ENCODE measurements at places on chromosomes 3 and 15.
A peak's percentile ranks its signal among the peaks of the same experiment; 100 is the strongest.

- DNase-seq = no peak
Measured at GRCh38 chr3:89571707-89572106, 464.3 kb downstream of the EPHA3 start.

GRCh38 chr15:100201376-100202280, 140.1 kb downstream of the ADAMTS17 start:
- no peak for DNase-seq

- no peak for DNase-seq
Measured at GRCh38 chr3:27209617-27210264, 159.4 kb downstream of the NEK10 start.

DNA sequence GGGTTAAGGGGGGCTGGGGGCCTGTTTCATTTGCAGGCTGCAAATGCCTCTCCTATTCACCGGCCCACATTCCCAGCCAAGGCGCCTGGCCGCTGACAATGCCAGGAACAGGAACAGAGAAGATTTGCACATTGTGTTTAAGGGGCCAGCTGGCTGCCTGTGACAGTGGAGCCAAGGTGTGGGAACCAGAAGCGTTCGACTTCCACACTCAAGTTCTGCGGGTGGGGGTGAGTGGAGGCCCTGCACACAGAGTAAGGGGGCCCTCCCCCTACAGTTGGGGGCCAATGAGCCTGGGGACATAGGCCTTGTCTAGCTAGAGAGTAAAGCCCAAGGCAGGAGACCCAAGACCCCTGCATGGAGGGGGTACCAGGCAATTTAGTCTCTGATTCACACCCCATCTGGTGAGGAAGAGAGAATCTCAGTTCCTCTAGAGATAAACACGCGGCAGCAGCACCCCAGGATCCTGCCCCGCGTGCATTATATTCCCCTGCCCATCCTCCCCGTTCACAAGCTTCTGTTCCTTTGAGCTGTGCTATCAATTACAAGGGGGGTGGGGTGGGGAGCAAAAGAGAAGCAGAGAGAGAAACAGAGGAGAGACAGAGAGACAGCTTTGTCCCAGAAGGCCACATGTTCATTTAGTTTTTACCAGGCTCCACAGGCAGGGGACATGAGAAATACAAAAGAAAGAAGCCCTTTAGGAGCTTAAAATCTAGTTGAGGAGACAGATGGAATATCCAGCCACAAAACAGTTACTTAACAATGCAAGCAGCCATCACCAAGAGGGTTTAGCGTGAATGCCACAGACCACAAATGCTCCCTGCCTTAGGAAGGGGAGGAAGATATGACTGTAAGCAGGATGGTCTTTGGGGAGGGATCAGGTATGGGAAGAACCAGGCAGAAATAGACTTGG, 9.2 kb downstream of the IGDCC3 start:
- no peak for DNase-seq

DNA sequence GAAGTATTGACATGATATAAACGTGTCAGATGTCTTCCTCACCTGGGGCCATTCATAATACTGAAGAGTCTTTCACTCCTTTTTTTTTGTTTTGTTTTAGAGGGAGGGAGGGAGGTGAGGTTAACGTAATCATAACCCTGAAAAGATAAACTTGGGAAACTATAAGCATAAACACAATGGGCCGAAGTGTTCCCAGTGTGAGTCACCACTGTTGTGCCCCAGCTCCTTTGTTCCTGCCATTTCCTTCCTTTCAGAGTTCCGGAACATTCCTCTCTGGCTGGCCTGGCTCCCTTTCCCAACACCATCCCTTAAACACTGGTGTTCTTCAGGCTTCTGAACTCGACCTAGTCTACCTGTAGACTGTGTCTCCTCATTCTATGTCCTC, 18.6 kb downstream of the PLD1 start:
- peak; percentile 89 for DNase-seq

DNA sequence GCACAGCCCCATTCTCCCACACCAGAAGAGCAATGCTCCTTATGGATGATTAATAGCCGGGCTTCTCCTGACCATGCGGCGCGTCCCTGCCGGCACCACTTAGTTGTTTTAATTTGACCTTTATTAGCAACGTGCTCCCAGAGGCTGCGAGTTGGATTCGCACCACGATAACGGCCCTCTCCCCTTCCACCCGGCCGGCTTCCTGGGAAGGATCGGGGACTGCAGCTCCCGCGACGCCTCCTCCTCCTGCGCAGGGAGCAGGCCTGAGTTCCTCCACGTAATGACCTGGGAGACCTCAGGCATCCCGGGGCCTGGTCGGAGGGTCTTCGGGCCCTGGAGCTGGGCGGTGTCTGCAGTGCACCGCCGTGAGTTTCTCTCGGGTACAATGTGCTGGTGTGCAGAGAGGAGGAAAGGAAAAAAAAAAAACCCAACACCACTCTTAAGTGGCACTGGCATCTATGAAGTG, 243.3 kb upstream of the TOPAZ1 start:
- no peak for DNase-seq

DNA sequence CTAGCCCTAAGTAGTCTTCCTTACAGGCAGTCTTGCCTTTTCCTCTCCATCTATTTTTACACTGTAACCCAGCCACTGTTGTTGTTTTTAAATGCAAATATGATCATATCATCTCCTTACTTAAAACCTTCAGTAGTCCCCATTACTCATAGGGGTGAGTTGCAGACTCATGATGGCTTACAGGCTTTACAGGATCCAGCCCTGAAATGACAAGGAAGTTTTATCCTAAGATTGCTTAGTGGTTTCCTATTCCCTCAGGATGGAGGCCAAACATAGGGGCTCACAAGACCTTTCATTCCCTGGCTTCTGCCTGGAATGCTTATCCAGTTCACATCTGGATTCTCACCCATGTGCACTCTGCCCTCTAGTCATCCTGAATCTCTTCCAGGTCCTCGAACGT, 27.7 kb upstream of the PCOLCE2 start:
- DNase-seq = no peak

DNA sequence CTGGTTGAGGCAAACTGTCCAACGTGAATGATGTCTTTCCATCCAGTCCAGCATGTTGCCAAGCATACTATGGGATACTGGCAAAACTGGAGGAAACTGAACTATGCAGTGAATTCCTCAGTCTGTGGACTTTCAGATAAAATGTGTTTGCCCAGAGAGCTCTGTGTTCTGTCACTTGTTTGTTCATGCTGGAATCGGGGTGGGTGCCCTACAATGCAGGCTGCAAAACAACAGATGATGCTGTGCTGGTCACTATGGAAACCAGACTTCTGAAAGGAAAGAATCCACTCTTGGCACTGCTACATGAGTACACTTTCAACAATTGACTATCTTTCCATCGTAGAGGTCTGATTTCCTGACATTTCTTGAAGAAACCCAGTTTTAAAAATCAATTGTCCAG, 272.5 kb upstream of the ARHGEF26 start:
- peak; percentile 11 for DNase-seq

- DNase-seq = no peak
Measured at GRCh38 chr15:80878242-80878866, 99.2 kb downstream of the CEMIP start.

GRCh38 chr3:64805978-64806377, 118.2 kb upstream of the ADAMTS9 start:
- no peak for DNase-seq

DNA sequence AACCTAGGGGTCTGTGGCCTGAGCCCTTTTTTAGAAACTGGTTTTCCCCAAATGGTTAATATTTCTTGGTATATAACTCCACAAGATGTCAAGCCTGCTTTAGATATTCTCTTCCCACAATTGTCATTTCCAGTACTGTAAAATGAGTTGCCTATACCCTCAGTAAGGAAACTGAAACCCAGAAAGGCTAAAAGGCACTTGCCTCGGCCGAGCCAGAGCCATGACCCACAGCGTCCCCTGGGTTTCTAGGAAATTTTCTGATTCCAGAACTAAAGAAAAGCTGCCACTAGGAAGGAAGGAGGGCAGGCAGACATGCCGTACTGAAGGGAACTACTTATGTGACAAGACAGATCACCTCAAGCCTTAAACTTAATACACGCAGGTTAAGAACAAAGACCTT, 59.1 kb downstream of the ATP8B4 start:
- DNase-seq = peak; percentile 6

DNA sequence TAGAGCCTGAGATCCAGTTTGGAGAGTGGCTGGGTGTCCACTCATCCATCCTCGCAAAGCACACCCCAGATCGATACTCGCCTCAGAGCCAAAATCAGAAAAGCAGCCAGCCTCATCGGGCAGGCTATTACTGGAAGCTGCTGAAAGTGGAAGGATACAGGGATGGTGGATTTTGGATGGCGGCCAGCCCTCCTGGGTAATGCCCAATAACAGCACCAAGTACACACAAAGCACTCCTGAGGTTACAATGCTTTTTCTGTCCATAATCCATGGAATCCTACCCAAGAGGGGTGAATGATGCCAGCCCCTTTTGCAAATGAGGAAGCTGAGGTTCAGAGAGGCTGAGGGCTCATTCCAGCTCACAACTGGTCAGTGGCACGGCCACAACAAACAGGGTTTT, 93.1 kb upstream of the SLC6A11 start:
- DNase-seq = no peak

DNA sequence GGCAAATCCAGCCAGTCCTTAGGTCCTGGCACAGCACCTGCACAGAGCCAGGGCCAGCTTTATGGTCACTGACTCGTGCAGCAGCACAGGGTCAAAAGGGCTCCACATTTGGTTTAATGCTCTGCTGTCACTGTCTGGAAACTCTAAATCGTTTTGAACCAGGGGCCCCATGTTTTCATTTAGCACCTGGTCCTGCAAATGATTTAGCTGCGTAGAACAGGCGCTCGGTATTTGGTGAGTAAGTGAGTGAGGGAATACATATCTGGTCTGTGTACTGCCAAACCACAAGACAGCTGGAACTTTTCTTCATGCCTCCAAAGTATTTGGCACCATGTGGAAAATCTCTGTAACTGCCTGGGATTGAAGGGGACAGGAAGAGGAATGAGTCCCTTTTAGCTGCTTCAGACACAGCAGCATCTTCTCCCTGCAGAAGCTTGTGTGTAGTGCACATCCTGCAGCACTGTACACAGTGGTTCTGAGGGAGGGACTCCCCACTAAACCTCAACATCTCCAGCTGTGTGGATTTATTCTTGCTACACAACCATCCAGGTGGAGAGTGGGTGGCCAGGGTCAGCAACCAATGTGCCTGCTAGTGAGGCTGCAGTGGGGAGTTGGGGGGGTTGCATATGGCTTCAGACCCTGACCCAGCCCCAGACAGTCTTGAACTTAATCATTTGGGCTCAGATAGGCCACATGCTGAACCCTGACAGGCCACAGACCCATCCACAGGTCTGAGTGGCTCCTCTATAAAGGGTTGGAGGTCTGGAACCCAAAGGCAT, 1.1 kb downstream of the SH2D7 start:
- DNase-seq = peak; percentile 90

GRCh38 chr3:72517336-72517735, 330.9 kb downstream of the SHQ1 start:
- DNase-seq = no peak

DNA sequence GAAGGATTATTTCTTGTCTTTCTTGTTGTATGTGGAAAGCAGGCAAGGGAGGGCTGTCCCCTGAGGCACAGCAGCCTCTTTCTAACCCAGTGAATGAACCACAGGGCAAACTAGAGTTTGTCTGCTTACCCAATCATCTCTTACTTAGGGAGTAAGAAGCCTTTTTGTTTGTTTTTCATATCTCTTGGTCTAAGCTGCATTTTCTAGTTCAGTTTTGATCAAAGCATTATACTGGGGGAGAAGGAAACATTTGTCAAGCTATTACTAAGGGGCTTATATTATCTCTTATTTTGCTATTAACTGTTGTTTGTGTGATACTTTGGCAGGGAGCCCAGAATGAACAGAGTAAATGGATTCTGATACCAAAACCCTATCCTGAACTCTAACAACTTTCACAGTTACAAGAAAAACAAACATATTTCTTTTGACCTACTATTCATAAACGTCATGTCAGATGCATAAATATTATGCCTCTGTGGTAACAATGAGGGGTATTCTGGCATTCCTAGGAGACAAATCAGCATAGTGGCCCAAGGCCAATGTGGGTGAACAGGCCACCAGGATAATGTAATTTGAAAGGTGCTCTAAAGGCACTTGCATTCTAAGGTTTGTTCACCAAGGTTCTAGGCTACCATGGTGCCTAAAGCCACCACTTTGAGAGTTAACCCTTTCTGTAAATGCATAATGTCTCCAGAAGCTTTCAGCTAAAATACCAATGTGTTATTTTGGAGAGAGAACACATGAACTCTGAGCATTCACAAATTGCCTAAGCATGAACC, 271.6 kb upstream of the ZPLD1 start:
- DNase-seq = peak; percentile 95

DNA sequence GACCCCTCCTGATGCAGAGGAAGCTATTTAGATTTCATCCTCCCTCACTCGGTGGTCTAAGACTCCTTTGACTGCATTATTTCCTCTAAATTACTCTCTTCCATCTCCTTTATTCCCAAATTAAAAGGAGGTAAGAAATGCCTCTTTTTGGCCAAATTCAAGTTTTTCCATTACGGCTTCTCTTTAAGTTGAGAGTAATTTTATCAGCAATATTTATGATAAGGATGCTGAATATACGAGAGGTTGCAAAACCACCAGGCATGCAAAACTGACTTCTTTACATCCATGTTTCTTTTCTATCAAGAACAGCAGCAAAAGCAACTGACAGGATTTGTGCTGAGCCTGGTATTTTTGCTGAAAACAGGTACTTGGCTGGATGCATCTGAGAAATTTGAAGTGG, 262.0 kb upstream of the RARB start:
- no peak for DNase-seq

- peak; percentile 93 for DNase-seq
Measured at GRCh38 chr3:33360136-33360825, 79.9 kb downstream of the UBP1 start.

- no peak for DNase-seq
Measured at GRCh38 chr15:60555806-60556205, 76.9 kb upstream of the ICE2 start.

DNA sequence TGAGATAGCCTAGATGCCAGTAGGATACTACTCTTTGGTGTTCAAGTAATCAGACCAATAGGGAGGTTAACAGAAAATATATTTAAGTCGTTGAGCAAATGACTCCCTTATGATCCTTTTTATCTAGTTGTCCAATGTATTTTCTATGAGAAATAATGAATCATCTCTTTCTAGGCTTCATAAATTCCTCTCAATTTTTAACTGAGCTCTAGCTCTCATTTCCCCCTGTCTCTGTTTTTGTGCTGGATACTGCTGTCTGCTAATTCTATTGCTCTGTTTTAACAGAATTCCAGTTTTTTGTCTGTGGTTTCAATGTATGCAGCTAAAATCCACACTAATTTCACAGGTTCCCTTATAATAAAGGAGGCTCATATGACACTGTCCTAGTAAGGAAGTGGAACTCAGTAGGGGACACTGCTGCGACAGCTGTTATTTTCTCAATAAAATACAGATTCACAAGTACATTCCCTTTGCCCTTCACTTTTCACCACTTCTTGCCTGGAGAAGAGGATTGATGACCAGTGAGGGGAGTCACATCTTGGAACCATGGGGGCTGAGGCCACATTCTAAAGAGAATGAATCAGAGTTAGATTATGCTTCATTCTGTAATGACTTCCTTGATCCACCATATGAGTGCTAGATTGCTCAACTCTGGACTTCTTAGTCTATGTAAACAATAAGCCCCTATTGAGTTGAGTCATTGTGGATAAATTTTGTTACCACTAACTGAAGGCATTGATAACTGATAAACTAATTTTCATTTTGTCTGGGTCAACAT, 558.7 kb upstream of the KCNMB2 start:
- DNase-seq = peak; percentile 95
